ENCODE measurements at places on chromosomes 5 and 9.

DNA sequence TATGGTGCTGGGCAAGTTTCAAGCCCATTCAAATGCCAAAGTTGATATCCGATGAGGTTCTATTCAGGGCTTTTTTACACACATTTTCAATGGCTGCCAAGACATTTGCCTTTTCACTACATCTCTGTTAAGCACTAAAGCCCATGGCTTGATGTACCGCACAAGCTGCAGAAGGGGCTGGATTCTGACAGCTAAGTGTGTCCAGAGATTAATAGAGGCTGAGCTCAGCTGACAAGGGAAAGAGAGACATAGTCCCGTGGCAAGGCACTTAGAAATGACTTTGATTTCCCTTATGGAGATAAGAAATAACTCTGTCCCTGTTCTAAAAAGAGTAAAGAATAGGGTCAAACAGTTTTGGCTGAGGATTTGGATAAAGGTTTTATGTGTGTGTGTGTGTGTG is 198.6 kb downstream of the DMRT2 start:
- no peak for DNase-seq

DNA sequence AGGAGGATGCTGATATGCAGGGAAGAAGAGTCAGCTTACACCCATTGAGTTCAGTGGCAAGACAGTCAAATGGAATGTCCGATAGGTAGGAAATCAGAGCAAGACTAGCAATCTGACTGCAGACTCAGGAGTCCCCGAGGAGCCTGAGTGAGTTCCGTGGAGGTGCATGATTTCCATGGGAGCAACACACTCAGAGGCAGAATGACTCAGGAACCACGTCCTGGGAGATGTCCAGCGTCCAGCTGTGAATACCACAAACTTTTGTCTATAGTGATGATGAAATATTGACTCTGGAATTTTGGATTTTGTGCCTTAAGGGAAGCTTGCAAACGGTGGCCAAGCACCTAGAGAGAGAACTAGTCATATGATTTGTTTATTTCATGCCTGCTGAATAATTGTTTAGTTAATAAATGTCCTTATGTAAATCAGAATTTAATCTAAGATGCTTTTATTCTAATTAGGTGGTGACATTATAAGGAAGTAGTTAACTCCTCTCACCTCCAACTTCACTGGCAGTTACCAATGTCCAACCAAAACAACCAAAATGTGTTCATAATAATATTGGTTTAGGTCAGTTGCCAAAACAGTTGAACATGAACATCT is 100.4 kb downstream of the PDE4D start:
- DNase-seq, result peak; percentile 97

DNA sequence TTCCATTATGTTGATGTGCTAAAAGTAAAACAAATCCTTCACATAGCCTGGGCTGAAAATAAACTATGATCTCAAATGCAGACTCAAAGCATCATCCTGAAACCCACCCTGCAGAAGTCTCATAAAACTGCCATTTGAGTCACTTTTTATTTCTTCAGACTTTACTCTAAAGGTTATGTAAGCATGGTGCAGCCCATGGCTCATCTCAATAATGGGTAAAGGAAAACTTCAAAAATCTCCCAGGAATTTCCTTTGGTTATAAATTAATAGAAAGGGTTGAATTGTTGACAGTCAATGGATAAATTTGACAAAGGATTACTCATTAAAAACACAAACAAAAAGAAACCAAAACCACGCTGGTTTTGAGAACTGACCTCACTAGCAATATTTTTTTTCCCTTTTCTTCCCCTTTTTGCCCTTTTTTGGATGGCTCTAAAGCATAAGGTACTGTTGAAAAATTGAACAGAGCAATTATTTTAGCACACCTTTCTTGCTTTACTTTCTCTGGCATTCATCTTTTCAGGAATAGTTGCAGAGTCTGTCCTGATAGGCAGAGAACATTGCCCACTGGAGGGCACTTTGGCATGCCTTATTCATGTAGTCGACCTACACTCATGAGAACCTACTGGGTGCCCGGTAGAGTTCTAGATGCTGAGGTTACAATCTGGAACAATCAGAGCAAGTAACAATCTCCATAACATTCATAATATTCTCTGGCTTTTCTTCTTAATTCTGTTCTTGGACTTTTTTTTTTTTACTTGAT is 191.4 kb downstream of the TMEM167A start:
- peak; percentile 61 for DNase-seq

DNA sequence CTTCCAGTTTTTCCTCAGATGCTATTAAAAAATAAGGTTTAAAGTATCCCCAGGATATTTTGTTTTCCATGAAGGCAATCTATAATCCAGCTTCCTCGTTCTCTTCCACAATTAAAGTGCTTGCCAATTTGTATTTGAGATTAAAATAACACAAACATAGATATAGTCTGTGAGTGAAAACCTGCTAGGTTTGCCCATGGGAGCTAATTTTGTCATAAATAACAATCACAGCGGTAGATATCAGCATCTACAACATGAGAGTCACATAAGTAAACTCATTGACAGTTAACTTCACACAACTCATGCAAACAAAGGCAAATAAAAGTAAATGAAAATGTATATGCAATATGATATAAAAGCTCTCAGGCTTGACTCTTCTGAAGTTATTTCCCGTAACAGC is 29.2 kb upstream of the RASGRF2 start:
- no peak for DNase-seq

- DNase-seq, result no peak
These were observed 56.6 kb downstream of the SMIM23 start for GRCh38 chr5:171841984-171842776.

DNA sequence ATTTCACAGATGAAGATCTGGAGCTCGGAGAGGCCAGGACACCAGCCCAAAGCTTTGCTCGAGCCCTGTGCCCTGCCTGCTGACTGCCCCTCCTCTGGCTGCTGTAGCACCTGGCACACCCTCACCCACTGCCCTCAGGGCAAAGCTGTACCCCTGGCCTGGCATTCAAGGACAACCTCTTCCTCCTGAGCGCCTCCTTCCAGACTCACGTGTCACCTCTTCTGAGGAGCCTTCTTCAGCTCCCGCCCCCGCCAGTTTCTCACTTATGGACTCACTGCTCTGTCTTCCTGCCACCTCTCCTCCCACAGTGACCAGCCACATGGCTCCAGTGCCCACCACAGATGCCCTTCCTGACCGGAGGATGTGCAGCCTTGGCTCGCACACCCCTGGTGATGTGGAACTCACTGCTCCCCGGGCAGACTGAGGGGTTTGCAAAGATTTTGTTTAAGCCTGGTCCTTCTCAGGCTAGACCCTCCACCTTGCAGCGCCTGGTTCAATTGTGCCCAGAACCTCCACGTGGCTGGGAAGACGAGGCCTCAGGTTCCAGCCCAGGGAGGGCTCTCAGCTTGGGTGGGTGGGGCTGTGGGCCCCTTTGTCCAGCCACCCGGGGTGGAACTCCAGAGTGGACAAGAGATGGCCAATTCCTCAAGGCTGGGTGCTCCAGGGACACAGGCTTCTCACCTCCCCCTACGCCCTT is 46.6 kb upstream of the PHYKPL start:
- no peak for DNase-seq

DNA sequence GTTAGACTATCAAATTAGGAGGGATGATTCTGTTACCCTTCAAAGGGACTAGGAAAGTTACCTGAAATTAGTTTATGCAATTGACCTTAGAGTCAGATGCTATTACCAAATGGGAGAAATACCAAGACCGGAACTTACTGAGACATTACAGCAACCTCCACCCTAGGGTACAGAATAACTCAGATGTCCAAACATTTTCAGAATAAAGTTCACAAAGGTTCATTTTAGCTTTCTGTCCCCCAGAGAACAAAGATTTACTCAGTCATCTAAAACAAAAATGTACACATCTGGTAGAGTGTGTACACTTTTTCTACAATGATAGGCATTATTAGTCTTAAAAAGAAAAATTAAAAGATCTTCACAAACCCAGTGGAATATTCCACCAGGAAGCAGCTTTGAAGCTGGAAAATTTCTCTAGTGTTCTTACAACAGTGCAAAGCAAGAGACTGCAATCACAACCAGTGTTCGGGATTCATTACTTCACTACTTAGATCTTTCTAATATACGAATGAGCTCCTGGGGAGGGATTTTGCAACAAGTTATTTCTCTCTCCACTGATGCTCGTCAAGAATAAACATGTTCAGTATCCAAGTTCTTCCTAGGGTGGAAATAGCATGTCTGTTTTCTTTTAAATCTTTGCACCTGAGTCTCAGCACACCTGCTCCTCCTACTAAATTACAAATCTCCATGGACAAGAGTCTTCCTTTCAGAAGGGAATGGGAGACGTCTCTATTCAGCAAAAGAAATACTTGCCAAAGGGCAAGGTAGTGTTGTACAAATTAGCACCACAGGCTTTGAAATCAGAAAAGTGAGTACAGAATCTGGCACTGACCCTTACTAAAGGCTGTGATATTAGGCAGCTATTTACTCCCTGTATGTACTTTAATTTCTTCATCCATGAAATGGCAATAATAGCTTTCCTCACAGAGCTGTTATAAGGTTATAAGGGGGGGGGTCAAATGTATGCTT is 8.8 kb downstream of the ETF1 start:
- DNase-seq, result no peak

- no peak for DNase-seq
These were observed 92.5 kb downstream of the RAB3C start for GRCh38 chr5:58675341-58675740.

DNA sequence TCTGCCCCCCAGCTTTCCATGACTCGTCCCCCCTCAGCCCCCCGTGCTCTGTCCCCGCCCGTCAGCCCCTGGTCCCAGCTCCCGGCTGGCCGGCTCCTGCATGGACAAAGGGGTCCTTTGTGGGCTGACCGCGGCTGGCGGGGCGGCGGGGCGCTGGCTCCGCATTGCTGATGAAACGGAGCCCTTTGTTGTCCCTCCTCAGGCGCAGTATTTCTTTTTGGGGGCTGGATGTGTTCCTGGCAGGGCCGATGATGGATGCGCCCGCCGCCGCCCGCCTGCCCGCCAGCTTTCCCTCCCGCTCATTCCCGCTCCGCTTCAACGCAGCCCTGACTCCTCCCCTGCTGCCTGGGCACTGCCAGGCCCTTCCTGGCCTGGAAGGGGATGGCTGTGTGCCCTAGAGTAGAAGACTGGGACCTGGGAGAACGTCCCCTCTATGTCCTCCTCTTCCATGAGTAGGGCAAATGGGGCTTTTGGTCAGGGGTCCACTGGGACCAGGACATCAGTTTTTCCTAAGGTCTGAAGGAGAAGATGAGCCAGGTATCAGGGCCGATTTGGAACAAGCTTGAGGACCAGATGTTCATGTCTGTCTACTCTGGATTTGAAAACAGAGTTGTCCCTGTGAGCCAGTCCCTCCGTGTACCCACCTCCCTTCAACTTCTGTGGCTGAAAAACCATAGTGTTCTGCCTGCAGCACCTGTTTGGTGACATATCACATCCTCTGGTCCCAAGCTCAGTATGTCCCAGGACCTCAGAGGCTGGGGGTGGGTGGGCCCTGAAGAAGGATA is 29.0 kb downstream of the CXXC5 start:
- DNase-seq, result no peak

- no peak for DNase-seq
These were observed 143.2 kb downstream of the C9orf152 start for GRCh38 chr9:110064803-110065202.

DNA sequence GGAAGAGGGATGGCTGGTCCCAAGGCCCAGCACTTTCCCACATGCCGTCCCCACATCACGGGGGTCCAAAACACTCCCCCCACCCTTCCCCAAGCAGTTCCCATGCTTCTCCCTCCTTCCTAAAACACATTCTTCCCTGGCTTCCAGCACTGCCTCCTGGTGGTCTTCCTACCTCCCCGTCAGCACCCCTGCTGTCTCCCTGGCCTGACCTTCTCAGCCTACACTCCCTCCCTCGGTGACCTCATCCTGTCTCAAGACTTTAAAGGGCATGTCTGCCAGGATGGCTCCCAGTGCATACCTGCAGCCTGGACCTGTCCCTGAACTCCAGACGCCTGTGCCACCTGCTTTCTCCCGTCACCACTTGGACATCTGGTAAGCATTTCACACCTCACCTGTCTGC is 4.3 kb upstream of the NCS1 start:
- DNase-seq, result no peak

DNA sequence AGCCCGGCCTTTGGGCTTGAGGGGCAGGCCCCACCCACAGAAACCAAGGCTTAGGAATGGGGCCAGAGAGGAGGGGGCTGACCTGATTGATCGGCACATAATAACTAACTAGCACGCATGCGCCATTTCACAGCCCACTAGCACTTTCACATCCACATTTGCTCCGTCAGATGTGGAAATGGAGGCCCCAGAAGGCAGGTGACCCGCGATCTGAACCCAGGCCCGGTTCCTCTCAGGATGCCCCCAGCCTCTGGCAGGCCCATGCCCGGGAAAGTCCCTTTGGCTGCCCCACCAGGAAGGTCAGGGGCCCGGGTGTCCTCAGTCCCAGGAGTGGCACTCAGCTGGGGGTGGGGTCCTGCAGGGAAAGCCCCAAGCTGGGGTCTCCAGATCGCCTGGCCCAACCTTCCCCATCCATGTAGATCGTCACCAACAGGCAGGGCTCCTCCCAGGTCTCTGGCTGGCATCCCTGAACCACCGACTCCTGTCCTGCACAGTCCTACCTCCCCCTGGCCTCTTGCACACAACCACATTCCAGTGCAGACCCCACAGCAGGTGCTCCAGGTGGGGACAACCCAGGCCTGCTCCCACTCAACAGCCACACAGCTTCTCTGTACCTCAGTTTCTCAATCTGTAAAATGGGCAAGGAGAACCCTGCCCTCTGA is 46.7 kb downstream of the VAV2 start:
- no peak for DNase-seq

DNA sequence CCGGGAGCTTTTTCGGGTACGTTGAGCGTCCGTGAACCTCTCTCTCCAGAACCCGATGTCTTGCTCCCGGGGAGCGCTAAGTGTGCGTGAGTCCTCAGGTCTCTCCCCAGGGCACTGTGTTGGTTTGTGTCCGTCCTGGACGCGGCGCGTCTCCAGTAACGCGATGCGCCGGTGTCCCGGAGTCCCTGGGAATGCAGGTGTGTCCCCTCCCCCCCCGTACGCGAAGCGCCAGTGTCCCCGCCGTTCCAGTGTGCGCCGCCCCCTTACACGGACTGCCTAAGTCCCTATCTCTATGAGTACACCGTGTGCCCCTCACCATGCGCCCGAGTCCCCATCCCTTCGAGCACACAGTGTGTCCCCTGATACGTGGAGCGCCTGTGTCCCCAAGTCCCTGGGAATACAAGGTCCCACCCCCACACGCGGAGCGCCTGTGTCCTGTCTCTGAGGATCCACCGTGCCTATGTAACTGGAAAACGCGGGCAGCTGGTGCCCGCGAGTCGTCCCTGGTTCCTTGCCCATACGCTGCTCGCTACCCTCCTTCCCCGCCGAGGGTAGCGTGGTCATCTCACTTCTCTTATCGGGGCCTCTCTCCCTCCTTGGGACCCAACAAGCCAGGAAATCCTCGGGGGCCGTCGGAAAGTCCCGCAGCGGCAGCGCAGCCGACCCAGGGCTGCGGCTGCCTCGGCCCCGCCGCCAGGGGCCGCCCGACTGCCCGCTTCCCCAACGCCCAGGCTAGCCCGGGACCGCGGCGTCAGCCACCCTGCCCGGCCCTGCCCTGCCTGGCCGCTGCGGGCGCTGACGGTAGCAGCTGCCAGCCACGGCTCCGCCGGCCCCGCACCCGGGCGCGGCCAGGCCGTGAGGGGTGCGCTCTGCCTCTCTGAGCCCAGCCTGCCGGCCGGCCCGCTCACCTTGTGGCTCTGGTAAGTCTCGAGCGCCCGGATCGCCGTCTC is 709 bp downstream of the ELL2 start:
- DNase-seq, result peak; percentile 74

Measured in fibroblast of upper back skin (primary cell).